ENCODE measurements at places on chromosomes 6 and 20. TPM values are rescaled to one million over a fixed set of nuclear protein-coding genes. Genes with fewer than 3 reads are reported as not detected.

Gene FAM83B
- total RNA-seq, result under 0.01 TPM

Gene ENPP4
- 1.6 TPM for total RNA-seq

Gene MEP1A
- not detected for total RNA-seq

Gene EBF4
- 0.76 TPM for total RNA-seq

Gene MLIP
- 0.32 TPM for total RNA-seq

Gene DEFB124
- total RNA-seq, result not detected

Gene NTSR1
- total RNA-seq, result not detected

Gene ECT2L
- 0.11 TPM for total RNA-seq

Gene TGM2
- total RNA-seq, result 60.4 TPM

Gene CTCFL
- not detected for total RNA-seq

Gene SLC12A5
- total RNA-seq, result under 0.01 TPM

Gene TEAD3
- 7.2 TPM for total RNA-seq

Gene MUC21
- total RNA-seq, result not detected

Gene ABCF1
- total RNA-seq, result 45.6 TPM

Gene RAB5IF
- 65.8 TPM for total RNA-seq

Gene BPIFB2
- total RNA-seq, result not detected

Gene CRISP3
- total RNA-seq, result not detected

Gene SDCBP2
- total RNA-seq, result 1.7 TPM

Gene SLC13A3
- 1.6 TPM for total RNA-seq

Gene MUCL3
- not detected for total RNA-seq

Data from articular chondrocyte of knee joint (primary cell).